Amygdala (tissue), 56 donors: ENCODE measurements at places on chromosomes 2 and 18.

DNA sequence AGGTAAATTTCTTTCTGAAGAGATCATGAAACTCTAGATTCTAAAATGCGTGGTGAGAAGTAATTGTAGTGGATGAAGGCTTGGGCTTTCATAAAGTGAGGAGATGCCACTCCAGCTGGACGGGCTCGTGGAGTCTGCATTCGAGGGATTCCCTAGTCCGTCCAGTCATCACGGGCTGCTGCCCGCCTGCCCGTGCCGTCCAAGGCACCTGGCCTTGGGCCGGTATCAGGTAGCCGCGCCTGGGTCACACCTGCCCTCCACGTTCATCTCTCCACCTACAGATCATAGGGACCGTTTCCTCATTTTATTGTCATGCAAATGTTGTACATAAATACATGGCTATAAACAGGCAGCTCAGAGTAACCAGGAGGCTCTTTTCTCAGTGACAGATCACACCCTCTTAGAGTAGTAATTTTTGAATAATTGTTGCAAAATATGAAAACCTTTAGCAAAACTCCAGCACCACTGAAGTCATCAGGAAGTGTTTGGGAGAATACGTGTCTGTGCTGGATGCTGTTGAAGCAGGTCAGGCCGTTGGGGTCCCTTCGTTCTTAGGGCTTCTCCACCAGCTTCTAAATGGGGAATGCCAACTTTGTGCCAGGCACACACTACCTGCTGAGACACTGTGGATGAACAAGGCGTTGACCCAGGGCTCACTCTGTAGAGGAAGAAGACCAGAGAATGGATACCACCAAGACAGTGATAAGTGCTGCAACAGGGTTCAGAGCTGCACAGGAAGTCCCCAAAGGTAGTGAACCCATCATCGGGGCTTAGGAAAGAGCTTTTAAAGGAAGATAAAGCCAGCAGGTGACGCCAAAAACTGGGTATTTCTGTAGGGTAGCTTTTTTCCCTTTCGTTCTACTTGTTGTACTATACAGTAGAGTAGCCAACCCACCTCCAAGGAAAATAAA is 112.5 kb downstream of the FAM210A start:
- DNase-seq, result no peak

- DNase-seq, result no peak
These were observed 75.9 kb downstream of the SFXN5 start for GRCh38 chr2:72995430-72996116.

DNA sequence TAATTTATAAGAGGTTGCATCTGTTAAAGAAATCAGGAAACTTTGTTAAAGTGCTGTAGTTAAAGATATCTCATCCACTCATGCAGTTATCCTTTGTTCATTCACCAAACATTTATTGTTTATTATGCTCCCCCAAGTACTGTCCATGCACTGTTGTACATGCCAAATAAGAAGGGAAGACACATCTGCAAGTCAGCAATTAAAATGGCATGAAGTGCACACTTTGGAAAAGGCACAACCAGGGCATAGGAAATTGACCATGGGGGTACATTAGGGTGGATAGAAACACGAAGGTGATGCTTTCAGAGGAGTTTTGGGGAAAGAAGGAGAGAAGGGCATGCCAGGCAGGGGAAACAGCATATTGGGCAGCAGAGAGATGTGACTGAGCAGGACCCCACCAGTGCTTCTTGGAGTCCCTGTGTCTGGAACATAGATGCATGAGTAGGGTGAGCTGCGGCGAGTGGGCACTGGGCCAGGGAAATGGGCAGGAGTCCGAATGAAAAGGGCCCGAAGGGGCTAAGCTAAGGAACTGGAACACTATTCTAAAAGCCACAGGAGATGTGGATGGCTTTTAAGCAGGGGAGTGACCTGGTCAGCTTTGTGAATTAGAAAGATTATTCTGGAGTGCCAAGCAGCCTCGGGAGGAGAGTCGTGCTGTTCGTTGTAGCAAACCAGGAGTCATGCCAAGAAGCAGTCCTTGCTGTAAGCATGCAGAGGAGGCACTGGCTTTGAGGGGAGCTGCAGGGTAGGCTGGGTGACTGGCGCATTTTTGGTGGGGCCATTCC is 316.3 kb downstream of the AGPS start:
- no peak for DNase-seq

GRCh38 chr2:212337486-212338343 is 200.9 kb downstream of the ERBB4 start:
- DNase-seq, result no peak

GRCh38 chr2:203806761-203807160 is 60.8 kb upstream of the CTLA4 start:
- no peak for DNase-seq

DNA sequence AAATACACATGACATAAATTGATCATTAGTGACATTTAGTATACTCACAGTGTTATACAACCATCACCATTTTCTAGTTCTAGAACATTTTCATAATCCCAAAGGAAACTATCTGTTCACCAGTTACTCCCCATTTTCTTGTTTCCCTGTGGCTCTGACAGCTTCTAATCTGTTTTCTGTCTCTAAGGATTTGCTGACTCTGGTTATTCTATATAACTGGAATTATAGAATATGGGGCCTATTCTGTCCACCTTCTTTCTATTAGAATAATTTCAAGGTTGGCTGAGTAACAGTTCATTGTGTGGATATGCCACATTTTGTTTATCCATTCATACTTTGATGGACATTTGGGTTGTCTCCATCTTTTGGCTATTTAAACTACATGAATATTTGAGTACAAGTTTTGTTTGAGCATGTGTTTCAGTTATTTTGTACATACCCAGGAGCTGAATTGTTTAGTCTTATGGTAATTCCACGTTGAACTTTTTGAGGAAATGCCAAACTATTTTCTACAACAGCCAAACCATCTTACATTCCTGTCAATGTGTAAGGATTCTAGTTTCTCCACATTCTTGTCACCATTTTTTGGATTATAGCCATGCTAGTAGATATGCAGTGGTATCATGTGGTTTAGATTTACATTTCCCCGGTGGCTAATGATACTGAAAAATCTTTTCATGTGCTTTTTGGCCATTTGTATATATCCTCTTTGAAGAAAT is 20.5 kb downstream of the KIAA1328 start:
- no peak for DNase-seq

DNA sequence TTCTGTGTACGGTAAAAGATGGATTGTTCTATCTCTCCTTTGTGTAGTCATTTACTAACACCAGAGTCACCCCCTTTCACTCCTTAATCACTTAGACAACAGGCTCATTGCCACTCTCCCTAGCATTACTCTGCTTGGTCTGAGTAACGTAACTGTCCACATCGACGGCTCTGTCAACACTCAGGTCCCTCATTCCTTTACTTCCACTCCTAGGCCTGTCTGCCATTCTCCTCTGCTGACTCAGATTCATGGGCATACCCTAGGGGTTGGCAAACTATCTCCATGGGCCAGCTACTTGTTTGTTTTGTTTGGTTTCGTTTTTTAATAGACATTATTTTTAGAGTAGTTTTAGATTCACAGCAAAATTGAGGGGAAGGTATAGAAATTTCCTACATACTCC is 243.9 kb downstream of the NR4A2 start:
- no peak for DNase-seq

DNA sequence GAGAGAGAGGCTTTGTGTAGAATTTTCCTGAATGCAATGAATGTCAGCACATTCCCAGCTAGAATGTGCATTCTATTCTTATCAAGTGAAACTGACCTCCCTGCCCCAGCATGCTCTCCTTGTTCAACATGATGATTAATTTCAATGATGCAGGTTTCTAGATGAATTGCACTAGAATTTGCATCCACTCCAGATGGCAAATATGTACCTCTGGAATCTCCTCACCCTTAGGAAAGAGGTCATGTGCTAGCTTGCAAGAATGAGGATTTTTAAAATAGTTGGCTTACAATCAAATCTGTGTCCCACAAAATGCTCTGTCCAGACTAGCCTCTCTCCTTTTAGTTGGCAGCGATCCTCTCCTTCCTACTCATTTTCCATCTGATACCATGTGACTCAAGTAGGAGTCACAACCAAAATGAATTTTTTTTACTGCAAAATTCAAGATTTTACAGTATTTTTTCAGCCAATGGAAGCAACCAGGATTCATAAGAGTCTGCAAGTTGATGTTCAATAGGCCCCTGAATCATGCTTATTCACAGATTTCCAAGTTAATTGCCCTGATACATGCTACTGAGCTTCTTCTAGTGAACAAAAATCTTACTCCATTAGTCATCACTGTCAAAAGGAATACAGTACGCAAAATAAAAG is 21.0 kb upstream of the STAT4 start:
- no peak for DNase-seq
